BJ (cell line): ENCODE measurements at places on chromosomes 13 and 19. TPM values are rescaled to one million over a fixed set of nuclear protein-coding genes. Genes with fewer than 3 reads are reported as not detected.

Gene CILP2
- polyA plus RNA-seq = 0.39 and 0.77 TPM in 2 replicates

Gene ZNF844
- 2.8 and 4.5 TPM in 2 replicates for polyA plus RNA-seq

Gene CCDC159
- polyA plus RNA-seq = 16.3 and 21.4 TPM in 2 replicates

Gene RANBP3
- polyA plus RNA-seq = 54.2 and 68.6 TPM in 2 replicates

Gene PCID2
- polyA plus RNA-seq = 73.6 and 87.5 TPM in 2 replicates

Gene KLC3
- 0.09 TPM in 1 of 2 replicates, not detected in the other for polyA plus RNA-seq

Gene BEST2
- not detected in 2 replicates for polyA plus RNA-seq

Gene OR7D2
- not detected in 2 replicates for polyA plus RNA-seq

Gene CBY2
- polyA plus RNA-seq = not detected in 2 replicates

GRCh38 chr19:38661996-38662395 is 14.5 kb downstream of the ACTN4 start:
- no peak for DNase-seq

DNA sequence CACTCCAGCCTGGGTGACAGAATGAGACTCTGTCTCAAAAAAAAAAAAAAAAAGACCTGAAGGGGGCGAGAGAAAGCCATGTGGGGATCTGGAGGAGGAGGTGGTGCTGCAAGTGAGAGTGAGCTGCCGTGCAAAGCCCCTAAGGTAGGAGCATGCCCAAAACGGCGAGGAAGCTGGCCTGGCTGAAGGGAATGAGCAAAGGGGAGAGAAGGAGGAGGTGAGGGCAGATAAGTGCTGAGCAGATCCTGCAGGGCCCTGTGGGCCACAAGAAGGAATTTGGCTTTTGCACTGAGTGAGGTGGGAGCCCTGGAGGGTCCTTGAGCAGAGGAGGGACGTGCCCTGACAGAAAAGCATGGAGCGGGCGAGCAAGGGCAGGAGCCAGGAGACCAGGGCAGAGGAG is 19.4 kb upstream of the ADGRE5 start:
- DNase-seq = no peak

- DNase-seq = no peak
Measured at GRCh38 chr13:20127562-20128458, 33.0 kb downstream of the GJA3 start.

DNA sequence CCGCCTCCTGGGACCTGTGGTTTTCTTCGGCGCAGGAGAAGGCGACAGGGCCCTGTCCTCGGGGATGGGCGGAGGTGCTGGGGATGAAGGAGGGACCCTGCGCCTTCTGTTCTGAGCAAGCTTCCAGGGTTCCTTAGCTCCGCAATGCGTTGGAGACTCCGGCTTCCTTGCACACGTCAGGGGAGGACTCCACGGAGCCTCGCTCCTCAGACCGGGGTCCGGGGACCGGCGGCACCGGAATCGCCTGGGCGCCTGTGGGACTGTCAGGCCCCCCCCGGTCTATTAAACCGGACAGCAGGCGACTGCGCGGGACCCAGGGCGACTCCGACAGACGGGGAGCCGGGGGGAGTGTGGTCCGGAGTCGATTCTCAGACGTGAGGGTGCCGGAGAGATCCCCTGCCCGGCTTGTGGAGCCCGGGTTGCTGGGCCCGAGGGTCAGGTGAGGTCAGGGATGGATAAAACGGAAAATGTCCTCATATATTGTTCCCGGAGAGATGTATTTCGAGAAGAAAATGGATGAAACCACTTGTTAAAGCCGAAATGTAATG is 227.4 kb downstream of the TEX29 start:
- no peak for DNase-seq

DNA sequence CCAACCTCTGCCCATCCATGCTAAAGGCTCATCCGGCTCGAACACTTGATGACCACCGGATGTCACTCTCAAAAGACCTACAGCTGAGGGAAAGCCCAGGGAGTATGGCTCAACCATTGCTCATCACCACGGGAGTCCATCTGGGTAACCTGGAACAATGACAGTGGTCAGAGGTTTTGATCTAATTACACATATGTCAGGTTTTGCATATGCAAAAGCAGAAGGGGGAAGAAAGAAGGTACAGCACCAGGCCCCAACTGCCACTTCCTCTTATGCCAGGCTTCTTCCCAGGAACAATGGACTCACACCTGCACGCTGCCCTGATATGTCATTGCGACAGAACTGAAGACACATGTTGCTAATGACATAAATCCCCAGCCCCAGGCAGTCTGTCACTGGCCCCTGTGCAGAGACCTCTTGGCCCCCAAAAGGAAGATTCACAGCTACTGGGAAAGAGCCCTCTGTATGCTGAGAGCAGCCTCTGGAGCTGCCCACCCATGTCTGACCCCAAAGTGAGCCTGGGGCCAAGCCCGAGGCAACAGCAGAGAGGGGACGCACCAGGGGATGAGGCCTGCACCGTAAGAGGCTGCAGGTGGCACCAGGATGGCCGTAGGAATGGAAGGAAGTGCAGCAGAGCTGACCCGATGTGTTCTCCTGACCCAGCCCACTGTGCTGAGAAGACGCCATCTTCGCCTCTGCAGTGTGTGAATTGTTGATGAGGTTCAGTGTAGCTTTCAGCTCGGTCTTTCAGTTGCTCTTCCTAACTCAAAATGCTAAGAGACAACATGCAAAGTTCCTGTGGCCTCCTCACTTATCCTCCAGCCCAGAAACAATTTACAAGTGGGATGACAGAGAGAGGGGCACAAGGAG is 26.3 kb downstream of the EPS15L1 start:
- DNase-seq = no peak

- DNase-seq = no peak
Measured at GRCh38 chr19:588741-589692, 664 bp upstream of the HCN2 start.

GRCh38 chr19:47267350-47267759 is 7.3 kb upstream of the INAFM1 start:
- no peak for DNase-seq

DNA sequence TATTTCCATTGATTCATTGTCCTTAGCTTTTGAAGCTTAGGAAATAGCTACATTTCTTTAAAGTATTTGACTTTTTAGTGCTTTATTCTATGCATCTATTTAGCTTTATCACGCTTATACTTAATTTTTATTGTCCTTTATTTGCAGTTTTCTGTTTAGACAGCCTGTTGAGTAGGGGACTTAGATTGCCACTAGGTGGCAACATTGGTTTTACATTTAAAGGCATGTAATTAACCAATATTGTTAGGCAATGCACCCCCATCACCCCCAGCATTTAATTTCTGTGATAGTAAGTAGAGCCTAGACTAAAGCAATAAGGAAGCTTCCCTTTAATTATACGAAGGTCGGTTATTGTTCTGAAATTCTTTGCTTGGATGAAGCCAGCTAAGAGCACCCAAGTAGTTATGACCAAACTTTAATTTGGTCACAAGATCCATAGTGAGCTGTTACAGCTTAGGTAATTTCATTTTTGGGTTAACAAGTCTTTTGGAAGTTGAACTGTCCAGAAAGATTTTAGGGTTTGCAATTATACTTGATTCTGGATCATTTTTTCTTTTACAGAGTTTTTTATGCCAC is 36.5 kb downstream of the B3GLCT start:
- no peak for DNase-seq

DNA sequence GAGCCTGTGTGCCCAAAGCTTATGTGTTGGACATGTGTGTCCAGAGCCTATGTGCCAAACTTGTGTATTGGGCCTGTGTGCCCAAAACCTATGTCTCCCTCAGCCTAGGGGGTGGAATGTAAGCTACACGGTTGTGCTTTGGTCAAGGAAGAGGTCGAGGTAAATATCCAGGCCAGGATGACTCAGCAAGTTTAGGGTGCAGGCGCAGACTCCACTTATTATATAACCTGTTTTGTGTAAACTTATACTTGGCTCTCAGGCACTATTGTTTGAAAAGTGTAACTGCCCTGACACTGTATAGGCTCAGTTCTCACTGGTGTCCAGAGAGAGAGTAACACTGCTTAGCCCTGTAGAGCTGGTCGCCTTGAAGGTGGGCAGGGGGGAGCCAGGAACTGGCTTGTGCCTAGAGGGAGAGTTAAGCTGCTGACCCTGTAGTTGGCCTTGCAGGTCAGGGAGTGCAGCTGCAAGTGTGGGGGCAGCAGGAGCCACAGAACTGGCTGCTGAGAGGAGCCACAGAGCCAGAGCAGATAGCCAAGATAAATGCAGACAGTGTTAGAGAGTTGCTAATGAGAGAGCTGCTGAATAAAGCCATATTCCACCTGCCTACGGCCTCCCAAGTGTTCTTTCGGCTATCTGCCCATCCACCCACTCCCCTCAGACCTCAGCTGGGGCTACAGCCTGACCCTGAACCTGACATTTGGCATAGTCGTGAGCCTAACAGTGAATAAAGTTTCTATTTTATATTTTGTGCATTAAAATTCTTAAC is 517.2 kb upstream of the SLITRK1 start:
- DNase-seq = no peak
